ENCODE measurements at places on chromosomes 5 and 9.
A peak's percentile ranks its signal among the peaks of the same experiment; 100 is the strongest.

DNA sequence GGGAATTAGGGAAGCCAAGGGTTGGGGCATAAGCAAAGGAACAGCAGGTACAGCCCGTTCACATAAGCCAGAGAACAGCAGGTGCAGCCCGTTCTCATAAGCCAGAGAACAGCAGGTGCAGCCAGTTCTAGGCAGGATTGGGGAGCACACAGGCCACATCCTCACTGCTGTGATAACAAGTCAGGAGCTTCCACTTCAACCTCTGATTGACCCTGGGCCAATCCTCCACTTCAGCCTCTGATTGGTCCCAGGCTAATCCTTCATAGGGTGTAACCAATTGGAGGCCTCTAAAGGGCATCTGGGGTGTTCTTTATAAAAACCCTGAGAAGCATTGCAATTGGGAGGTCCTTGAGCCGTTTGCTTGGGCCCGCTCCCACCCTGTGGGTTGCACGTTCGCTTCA is 27.5 kb downstream of the CEL start:
- DNase-seq: no peak

GRCh38 chr9:91197232-91198181 is 164.2 kb downstream of the AUH start:
- no peak for DNase-seq

DNA sequence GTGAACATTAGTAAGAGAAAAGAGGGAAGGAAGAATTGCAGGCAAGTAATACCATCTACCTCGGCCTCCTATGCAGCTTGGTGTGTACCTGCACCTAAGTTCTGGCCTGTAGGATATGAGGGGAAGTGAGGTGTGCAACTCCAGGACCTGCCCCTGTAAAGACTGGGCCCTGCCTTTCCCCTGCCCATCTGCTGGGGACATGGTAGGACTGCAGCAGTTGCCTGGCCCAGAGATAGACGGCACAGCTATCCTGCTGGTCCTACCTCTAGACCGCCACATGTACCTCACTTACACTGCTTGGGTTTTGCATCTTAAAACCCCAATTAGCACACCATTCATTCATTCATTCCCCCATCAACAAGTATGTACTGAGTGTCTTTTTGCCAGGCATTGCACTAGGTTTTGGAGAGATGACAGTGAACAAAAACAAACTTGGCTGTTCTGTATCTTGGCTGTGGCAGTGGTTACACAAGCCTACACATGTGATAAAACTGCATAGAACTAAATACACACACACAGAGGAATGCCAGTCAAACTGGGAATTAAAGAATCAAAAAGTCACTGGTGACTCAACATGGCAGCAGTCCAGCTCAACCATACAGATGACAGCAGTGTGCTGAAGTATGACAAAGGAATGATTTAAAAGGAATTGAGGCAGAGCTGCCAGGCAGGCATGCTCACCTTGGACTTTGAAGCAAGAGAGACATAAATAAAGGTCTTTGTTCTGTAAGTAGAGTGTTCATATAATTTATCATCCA is 23.3 kb upstream of the MGAT1 start:
- peak; percentile 82 for DNase-seq

DNA sequence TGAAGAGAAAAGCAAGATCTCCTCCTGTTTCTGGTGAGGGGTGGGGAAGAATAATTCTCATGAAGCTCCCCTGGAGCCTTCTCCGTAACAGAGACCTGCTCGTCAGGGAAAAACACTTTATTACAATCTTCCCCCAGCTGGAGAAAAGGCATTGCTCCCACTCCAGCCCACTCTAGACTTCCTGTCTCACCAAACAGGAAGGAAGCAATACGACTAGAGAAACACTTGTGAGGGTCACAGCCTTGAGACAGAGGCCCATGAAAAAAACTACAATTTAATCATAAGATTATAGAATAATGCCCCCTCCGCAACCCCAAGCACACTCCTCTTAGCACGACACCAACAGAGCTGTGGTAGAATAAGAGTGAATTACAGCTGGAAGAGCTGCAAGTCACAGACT is 197.2 kb upstream of the S1PR3 start:
- DNase-seq: no peak

GRCh38 chr5:10499776-10500175 is 58.1 kb downstream of the ROPN1L start:
- DNase-seq: no peak

DNA sequence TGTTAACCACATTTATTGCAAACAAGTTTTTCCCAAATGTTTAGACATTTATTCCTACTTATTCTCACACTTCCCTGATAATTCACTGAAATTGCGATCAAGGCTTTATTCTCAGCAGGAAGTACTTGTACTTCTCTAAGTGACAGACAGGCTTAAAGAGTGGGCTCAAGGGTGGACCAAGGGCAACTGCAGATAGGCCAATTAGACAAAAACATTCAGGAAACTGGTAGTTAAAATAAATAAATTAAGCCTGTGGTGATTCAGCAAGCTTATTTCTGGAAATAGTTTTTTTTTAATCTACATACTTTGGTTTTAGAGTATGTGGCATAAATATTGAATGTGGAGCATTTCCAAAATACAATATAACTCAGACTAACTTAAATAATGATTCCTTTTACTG is 136.1 kb downstream of the UGCG start:
- no peak for DNase-seq

DNA sequence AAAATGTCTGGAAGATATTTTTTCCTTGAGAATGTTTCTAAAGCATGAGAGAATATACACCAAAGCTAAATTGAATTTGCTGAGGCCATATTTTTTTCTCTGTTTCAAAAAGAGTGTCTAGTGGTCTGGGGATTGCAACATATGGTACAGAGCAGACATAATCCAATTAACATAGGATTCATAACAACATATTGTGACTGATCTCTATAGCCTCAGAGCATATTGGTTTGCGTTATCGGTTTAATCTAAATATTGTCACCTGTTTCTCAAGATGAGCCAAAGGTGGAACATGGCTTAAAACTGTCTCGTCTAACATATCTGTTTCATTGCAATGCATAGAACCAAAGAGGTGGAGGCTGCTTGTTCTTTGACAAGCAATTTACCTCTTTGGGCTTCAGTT is 3.9 kb downstream of the PPP3R2 start:
- no peak for DNase-seq

DNA sequence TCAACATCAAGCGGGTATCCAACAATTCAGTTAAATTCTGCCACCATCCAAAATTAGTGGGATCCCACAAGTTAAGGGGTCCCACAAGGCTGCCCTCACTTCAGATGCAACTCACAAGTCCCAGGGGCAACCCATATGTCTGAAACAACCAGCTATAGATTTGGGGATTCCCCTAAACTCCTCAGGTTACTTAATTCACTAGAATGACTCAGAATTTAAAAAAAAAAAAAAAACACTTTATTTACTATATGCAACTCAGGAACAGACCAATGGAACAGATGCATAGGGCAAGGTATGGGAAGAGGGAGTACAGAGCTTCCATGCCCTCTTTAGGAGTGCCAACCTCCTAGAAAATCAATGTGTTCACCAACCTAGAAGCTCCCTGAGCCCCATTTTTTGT is 15.1 kb downstream of the AUH start:
- no peak for DNase-seq

DNA sequence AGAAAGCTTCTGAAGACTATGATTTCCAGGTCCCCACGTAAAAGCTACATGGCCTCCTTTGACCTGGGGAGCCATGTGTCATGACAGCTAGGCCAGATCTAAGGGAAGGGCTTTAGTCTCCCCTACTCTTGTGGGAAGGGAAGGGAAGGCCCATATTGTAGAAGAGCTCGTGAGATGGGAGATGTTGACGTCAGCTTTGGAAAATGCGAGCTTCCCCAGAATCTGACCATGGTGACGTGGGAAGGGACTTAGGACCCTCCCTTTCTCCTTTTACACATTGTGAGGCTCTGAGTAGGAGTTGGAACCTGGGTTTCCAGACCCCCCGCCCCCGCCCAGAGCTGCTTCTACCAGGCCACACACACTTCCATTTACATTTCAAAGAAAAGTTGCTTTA is 165.5 kb downstream of the SYK start:
- no peak for DNase-seq

GRCh38 chr5:107331882-107332281 is 338.9 kb downstream of the EFNA5 start:
- DNase-seq: no peak

- DNase-seq: peak; percentile 63
These were observed 79.0 kb downstream of the GLDC start for GRCh38 chr9:6566409-6567139.

DNA sequence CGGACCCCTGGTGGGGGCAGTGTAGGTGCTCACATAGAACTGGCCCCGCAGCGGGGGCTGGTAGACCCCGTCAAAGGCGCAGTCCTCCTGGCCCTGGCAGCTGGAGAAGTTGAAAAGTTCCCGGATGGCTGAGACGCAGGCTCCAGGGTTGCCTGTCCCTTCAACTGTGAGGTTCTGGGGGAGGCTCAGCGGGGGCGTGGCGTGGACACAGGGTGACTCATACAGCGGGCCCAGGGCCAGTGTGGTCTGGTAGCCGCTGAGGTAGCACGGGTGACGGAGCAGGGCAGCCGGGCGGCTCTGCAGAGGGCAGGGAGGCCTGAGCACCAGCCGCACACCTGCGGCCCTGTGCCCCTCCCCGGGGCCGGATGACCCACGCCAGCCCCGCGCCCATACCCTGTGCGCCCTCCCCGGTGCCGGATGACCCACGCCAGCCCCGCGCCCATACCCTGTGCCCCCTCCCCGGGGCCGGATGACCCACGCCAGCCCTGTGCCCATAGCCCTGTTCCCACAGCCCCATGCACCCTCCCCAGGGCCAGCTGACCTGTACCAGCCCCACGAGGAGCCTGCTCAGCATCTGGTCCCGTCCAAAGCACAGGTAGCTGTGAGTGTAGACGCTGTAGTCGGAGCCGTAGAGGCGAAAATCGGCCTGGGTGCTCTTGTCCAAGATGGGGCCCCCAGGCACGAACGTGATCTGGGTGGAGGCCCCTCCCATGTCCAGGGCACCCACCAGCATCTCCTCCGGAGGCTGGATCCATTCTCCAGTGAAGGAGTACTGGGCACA is 5.0 kb downstream of the ENTPD8 start:
- no peak for DNase-seq

DNA sequence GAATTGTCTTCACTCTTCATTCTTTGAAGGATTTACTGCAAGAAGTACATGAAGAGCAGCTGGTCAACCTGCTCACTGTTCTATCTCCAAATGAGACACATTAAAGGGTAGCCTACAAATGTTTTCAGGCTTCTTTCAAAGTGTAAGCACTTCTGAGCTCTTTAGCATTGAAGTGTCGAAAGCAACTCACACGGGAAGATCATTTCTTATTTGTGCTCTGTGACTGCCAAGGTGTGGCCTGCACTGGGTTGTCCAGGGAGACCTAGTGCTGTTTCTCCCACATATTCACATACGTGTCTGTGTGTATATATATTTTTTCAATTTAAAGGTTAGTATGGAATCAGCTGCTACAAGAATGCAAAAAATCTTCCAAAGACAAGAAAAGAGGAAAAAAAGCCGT is 37.6 kb downstream of the FXN start:
- no peak for DNase-seq

DNA sequence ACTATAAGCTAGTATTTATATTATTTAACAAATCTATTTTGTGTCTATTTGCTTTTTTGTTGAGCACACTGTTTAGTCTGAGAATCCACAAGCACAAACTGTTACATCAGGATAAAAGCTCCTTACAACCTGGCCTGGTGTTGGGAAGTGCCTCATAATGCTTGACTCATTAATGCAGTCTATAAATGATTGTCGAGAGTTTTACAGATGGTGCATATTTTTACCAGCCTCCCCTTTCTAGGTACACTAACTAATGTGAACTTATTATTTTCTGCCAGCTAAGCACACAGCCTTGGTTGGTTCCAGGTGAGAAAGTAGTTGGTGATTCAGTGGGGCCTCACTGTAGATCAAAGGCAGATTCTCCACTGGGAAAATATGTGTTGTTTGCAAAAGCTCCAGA is 151.0 kb upstream of the ADAMTS16 start:
- no peak for DNase-seq

- DNase-seq: peak; percentile 91
These were observed 54.3 kb downstream of the PTCH1 start for GRCh38 chr9:95462249-95463147.

DNA sequence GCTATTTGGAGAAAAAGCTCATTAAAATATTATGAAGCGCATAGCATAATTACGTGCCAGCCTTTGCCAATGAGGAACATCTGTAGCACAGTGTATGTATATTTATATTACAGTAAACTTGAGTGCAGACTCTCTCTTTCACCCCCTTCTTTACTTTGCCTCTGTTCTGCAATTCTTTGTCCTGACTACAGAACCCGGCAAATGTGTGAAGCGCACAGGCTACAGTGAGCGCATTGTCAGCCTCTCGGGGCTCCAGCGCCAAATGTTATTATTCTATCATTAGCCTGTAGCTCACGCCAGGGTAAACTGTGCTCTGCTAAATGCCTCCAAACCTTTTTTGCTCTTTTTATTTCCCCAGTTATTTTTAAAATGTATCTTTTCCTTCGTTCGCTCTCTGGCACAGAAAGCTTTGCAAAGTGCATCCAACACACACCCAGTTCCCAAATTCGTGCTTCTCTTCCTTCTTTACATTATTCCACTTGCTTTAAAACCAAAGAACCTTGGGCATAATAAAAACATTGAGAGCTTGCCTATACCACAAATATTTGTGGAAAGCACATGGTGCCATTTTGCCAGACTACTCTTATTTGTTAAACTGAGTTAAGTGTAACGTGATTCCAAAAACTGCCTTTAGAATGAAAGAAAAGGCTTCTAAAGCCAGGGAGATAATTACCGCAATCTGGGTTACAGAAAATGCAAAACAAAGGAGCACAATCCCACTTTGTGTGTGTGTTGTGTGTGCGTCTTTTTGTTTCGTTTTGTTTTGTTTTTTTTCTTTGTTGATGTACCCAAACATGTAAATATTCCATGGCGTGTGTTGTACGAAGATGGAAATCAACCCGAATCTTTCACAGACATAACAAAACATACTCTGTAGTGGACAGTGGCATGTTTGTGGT is 164.1 kb upstream of the MPDZ start:
- DNase-seq: no peak

DNA sequence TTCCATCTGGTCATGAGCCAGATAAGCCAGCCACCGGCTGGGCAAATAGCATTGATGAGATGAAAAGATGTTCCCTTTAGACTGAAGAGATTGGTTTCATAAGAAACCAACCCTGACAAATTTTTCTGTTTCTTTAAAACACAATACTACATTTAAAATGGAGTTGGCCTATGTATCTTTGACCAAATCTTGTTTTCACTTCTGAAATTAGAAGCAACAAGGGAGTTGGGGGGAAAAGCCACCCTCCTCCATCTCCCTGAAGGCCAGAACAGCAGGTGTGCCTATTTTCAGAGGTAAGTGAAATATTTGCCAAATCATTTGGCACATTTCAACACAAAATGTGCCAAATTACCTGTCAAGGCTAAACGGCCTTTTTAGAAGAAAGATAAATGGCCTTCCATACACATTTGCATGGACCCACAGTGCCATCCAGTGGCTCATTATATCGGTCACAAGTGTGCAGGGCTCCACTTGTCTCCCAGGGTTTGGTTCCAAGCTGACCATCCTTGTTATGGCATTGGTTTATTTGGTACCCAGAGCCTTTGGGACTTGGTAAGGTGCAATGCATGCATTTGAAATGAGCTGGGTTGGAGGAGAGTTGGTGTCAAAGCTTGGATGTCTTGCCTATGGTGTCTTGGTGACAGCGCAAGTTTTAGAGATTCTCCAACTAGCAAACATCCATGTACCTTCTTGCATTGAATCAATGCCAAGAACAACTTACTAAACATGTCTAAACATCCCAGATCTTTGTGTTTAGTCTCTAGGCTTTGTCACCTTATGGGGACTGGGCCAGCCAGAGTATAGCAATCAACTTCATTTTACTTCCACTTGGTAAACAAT is 372.0 kb upstream of the KIF2A start:
- DNase-seq: peak; percentile 33

All from activated naive CD4-positive, alpha-beta T cell treated with anti-CD3 and anti-CD28 coated beads for 36 hours (primary cell).